ENCODE measurements at places on chromosomes 2 and 18.

DNA sequence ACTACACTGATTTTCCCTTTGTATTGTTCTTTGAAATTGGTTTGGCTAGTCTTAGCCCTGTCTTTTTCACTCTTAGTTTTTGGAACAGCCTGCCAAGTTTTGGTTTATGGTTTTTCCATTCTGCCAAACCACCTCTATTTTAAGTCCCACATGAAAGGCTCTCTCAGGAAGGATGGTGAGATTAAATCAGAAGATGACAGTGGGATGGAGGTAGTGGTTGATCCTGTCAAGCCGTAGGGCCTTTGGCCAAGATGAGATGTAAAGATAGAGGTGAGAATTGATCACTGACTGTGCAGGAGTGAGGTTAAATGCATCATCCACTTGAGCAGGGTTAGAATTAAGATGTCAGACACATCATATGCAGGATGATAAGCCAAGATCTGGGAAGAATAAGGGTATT is 948.5 kb downstream of the SLC4A3 start:
- DNase-seq: no peak

GRCh38 chr2:98643496-98644100 is 35.2 kb downstream of the UNC50 start:
- DNase-seq: no peak

DNA sequence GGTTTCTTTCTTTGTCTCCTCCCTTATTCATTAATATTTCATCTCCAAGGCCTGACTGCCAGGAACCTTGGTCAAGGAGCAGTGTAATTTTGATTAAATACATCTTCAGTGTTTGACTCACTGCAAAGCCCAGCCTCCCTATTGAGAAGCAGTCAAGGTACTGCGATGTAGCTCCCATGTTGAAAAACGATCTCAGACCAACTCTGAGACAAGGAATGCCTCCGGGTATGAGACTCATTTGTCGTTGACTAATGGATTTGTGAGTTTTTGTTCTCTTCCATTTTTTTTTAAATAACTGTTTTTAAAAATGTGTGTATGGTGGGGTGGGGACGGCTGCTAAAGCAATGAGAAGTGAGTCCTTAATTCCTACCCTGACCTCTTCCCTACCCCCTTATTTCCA is 361.6 kb downstream of the SOX11 start:
- DNase-seq: no peak

GRCh38 chr2:40168032-40168431 is 283.9 kb downstream of the SLC8A1 start:
- DNase-seq: no peak

- no peak for DNase-seq
Measured at GRCh38 chr2:18771212-18771611, 181.8 kb upstream of the NT5C1B start.

- no peak for DNase-seq
Measured at GRCh38 chr2:233417282-233417681, 63.0 kb downstream of the DGKD start.

Data from stimulated activated CD4-positive, alpha-beta T cell treated with anti-CD3 and anti-CD28 coated beads, Interleukin-15, amount 100 ng/mL, for 24 hours (primary cell).